ENCODE measurements at places on chromosomes 12 and 14.

DNA sequence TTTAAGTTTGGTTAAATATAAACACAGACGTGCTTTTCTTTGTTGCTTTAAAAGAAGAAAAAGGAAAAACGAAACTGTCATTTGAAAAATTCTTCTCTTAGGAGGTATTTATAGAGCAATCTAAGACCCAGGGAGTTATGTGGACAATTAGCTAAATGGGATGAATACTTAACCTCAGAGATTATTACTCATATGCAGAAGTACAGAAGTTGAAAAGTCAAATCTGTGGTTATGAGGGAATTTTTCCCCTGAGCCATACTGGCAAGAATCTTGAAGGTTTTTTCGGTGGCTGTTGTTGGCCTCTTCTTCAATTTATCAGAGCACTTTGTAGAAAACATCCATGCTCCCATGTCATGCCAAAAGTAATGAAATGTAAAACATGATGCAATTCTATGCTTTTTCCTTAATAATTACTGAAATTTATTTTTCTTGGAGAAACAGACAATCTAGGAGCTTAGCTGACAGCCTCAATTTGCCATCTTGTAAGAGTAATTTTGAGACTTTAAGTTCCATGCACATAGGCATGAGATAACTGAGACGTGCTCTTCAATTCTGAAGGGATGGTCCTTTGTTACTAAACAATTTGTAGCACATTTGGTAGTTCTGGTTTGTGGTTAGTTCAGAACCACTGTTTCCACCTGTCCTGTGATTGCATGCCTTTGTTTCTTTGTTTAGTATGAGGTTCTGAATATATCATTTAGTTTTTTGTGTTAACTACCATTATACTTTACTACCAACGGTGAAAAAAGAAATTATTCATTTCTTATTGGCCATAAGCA lies 126.6 kb downstream of the BCAT1 start:
- DNase-seq: no peak

DNA sequence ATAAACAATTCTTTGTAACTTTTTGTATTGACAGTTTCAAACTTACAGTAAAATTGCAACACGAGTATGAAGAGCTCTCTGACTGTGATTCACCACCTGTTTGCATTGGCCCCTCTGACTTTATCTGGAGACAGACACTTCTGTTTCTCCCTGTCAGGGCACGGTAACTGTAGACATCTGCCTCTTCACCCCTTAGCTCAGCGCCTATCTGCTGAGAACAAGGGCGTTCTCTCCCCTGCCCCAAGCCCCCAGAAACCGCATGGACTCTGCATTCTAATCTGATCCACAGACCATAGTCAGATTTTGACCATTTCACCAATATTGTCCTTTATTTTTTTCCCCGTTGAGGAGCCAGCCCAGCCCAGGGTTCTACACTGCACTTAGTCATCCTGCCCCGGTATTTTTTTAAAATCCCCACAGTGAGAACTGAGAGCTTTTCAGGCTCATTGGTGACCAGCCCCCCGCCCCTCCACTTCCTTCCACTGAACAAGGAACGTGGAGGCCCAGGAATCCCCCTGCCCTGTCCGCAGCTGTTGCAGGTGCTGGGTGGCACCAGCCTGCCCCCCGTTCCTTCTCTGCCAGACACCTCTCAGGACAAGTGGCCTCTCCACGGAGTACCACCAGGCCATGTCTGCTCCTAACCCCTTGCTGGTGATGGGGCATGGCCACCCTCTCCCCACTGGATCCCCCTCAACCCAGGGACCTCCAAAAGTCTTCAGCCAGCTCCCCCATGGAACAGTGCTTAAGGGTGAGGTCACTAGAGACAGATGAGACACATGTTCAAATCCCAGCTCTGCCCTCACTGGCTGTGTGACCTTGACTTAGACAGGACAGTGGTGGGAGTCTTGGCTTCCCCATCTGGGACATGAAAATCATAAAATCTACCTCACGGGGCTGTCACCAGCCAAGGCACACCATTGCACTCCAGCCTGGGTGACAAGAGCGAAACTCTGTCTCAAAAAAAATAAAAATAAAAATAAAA lies 11.2 kb downstream of the RHOF start:
- DNase-seq: peak; percentile 40

GRCh38 chr12:58671196-58671595 lies 249.1 kb downstream of the LRIG3 start:
- no peak for DNase-seq

DNA sequence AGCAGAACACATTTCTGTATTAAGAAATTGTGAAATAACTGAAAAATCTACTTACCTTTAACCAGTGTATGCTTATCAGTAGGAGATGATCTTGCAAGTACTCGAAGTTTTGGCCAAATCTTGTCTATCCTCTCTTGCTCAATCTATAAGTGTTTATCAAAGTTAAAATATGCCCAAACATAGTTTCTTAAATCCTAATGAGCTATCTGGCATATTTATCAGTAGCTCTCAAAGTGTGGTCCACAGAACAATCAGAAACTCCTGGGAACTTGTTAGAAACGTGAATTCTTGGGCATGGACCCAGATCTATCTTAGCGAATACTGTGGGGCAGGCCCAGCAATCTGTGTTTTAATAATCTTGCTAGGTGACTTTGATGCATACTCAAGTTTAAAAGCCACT lies 84.5 kb upstream of the POC1B start:
- no peak for DNase-seq

- no peak for DNase-seq
These were observed 16.9 kb downstream of the ABCB9 start for GRCh38 chr12:122949405-122949804.

DNA sequence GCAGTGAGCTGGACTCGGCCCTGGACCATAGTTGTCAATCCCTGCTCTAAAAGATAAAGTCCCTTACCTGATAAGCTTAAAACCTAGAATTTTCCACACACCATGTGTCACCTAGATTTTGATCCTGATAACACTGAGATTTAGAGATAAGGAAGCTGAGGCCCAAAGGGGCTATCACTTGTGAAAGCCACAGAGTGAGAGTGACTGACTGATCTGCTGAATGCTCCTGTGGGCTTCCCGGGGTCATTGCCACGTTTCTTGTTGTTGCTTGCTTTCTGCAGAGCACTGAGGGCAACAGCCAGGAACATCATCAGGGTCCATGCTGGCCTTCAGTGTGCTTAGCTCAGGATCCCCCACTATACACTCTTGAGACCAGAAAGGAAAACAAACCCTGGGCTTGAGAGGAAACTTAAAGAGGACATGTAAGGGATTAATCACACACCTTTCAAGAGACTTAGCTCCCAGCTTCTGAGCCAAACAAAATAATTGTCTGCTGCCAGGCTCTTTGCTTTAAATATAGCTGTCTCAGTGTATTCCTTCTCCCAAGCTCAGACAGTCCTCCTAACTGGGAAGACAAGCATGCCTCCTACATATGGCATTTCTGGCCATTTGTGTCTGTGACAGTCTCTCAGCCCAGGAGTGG lies 82.6 kb upstream of the ARHGAP5 start:
- DNase-seq: no peak

- no peak for DNase-seq
These were observed 161.7 kb upstream of the RTL1 start for GRCh38 chr14:101065246-101065645.

DNA sequence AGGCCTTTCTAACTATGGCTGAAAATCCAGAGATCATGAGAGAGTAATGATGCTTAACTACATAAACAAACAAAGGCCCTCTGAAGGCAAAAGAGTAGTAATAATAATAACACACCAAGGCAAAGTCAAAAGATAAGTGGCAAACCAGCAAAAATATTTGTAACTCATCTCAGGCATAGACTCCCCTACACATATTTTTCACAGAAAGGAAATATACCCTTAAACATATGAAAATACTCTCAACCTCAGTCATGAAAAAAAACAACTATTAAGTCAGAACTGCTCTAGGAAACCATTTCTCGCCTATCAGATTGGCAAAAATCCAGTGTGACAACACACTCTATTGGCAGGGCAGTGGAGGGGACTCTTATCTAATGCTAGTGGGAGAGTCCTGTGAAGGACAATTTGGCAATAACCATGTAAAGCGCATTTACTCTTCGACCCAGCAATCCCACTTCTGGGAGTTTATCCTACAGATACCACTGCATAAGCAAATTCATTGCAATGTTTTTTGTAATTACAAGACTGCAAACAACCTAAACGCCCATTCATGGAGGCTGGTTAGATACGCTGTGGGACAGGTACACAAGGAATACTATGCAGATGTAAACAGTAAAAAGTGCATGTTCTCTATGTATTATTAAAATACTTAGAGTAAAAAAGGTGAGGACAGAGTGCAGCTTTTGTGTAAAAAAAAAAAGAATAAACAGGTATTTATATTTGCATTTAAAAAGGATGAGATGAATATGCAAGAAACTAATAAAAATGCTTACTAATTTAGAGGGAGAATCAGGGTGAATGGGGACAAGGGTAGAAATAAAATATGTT lies 26.0 kb upstream of the IL22 start:
- DNase-seq: peak; percentile 19

Measured in NCI-H345 (cell line).